MCF 10A (cell line): ENCODE measurements at places on chromosomes 4 and X. TPM values are rescaled to one million over a fixed set of nuclear protein-coding genes. Genes with fewer than 3 reads are reported as not detected.

DNA sequence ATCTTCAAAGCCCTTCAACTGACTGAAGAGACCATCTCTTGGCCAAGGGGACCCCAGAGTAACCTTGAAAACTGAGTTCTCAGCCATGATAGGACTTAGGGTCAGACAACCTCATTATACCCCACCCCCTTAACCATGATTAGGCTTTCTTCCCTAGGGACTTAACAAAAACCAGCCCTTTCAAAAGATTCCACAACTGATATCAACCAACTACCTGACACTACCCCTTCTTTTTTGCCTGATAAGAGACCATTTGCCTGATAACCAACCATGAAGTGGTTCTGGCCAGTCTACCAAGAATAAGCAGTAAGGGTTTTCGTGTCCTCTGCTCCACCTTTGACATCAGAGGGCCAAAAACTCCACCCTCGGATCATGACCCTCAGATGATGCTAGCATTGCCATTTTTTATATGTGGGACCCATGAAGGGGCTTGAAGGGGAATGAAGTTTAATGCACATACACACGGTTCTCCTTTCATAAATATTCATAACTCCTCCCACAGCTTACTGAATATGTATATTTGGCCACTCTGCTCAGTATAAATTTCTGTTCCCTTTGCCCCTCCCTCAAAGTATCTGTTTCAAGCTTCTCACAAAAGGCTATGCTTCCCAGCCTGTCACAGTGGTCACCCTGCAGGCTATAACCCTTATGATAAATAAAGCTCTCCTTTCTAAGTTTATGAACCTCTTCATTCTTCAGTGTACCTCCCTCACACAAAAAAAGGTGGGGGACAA, 12.3 kb downstream of the TBCK start:
- H3K36me3 ChIP-seq, result peaks cover 35% of the 10 kb centered on the region
- H3K27ac ChIP-seq, result no peak overlapping the region
- peaks cover 6% of the 10 kb centered on the region for H3K4me1 ChIP-seq
- H3K27me3 ChIP-seq, result no peaks in the 10 kb centered on the region
- DNase-seq, result no peak
- H3K4me3 ChIP-seq, result no peak overlapping the region

Gene RNF128
- total RNA-seq, result 0.09 and 0.17 TPM in 2 replicates

Gene SOX3
- not detected in 2 replicates for total RNA-seq

Gene PDHA1
- total RNA-seq, result 177 and 220 TPM in 2 replicates

DNA sequence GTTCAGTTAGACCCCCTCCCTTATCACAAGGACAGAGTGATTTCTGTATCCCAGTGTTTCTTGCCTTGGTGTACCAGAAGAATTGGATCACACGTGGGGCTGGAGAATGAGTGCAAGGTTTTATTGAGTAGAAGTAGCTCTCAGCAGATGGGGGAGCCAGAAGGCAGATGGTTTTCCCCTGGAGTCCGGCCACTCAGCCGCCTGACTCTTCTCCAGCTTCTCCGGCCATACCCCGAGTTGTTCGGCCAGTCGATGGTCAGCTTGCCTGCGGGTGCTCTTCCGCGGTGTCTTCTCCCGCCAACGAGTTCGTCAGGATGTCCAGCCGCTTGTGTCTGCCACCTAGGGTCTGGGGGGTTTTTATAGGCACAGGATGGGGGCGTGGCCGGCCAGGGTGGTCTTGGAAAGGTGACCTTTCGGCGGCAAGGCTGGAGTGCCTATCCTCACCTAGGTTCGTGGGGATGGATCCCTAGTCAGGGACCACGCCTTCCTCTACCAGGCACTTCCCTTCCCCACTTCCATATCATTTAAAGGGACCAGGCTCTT, 14.5 kb downstream of the GAB1 start:
- no peak overlapping the region for H3K27ac ChIP-seq
- no peaks in the 10 kb centered on the region for H3K27me3 ChIP-seq
- no peak for DNase-seq
- no peak overlapping the region for H3K4me3 ChIP-seq
- H3K4me1 ChIP-seq, result peaks cover 22% of the 10 kb centered on the region

DNA sequence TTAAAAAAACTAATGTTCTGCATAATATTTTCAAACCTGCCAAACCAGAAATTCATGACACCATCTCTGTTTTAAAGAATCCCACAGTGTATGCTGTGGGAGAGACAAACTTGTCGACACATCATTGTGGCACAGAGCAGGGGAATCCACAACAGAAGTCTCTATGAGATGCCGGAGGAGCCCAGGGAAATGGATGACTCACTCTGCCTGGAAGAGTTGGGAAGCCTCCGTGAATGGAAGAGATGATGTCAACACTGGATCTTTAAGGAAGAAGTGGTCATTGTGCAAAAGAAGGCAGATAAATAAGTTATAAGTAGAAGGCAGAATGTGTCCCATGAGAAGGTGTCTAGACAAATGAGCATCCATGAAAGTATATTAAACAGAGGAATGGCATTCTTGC, 595.1 kb downstream of the RAB28 start:
- no peak overlapping the region for H3K27ac ChIP-seq
- peaks cover 8% of the 10 kb centered on the region for H3K4me1 ChIP-seq
- no peaks in the 10 kb centered on the region for H3K27me3 ChIP-seq
- peaks cover 7% of the 10 kb centered on the region for H3K36me3 ChIP-seq
- no peak overlapping the region for H3K4me3 ChIP-seq

DNA sequence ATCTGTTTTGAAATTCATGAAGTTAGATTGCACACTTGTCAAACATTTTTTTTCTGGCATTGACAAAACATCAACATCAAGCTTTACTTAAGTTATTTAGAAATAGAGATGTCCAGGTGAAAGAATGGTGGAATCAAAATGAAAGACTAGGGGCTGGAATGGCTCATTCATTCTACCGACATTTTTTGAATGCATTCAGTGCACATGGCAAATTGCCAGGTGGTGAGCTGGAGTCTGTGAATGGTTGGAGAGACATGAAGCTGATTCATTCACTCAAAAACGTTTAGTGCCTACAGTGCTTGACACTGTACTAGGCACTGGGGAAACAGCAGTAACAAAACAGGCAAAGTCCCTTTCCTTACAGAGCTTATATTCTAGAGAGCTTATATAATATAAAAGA, 292.4 kb downstream of the PPP1R2C start:
- peak; percentile 38 for DNase-seq
- H3K36me3 ChIP-seq, result no peaks in the 10 kb centered on the region
- H3K27me3 ChIP-seq, result peaks cover 63% of the 10 kb centered on the region
- no peaks in the 10 kb centered on the region for H3K4me1 ChIP-seq
- no peak overlapping the region for H3K27ac ChIP-seq
- no peak overlapping the region for H3K4me3 ChIP-seq

- no peaks in the 10 kb centered on the region for H3K27me3 ChIP-seq
- peak overlapping the region; percentile 91 for H3K27ac ChIP-seq
- H3K4me1 ChIP-seq, result peaks cover 10% of the 10 kb centered on the region
- peak; percentile 76 for DNase-seq
- no peaks in the 10 kb centered on the region for H3K36me3 ChIP-seq
Measured at GRCh38 chrX:28498658-28499057, 88.6 kb upstream of the IL1RAPL1 start.

GRCh38 chr4:74338792-74339333, 26.1 kb upstream of the EREG start:
- no peaks in the 10 kb centered on the region for H3K36me3 ChIP-seq
- DNase-seq, result peak; percentile 79
- peaks cover 12% of the 10 kb centered on the region for H3K4me1 ChIP-seq

- DNase-seq, result no peak
- H3K27ac ChIP-seq, result no peak overlapping the region
- no peak overlapping the region for H3K4me3 ChIP-seq
- no peaks in the 10 kb centered on the region for H3K36me3 ChIP-seq
- no peaks in the 10 kb centered on the region for H3K27me3 ChIP-seq
Measured at GRCh38 chr4:187501731-187502130, 493.8 kb upstream of the ZFP42 start.

GRCh38 chrX:115409551-115409950, 120.0 kb downstream of the LUZP4 start:
- no peaks in the 10 kb centered on the region for H3K36me3 ChIP-seq
- no peaks in the 10 kb centered on the region for H3K4me1 ChIP-seq
- no peak for DNase-seq
- H3K27me3 ChIP-seq, result no peaks in the 10 kb centered on the region

Gene COX7B
- total RNA-seq, result 245 and 344 TPM in 2 replicates

DNA sequence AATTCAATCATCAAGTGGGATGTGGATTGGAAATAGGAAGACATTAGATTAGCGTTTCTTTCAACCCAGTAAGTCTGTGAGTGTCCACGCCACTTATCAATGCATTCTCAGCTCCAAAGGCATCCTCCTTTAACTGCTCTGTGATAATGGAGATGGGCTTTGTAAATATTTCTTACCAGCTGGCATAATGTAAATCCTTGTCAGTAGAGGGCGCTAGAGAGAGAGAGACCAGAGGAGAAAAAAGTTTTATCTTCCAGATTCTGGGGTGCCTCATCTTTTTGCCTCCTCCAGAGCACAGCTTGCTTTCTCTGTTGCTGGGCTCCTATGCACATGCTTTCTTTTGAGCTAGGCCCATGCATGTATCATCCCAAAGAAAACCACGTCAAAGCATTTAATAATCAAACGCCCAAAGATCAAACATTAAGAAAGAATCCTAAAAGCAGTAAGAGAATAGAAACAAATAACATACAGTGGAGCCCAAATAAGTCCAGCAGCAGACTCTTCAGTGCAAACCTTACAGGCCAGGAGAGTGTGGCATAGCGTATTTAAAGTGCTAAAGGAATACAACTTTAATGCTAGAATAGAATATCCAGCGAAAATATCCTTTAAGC, 9.6 kb upstream of the MTMR1 start:
- DNase-seq, result peak; percentile 71
- peaks cover 10% of the 10 kb centered on the region for H3K27me3 ChIP-seq
- no peaks in the 10 kb centered on the region for H3K4me1 ChIP-seq
- no peak overlapping the region for H3K4me3 ChIP-seq

GRCh38 chrX:23782863-23783588, at the start of gene SAT1:
Gene SAT1 (plus strand): TSS chrX:23783173. CDS start chrX:23783352, 179 bp downstream.
- H3K4me3 ChIP-seq, result peak within 1 kb of the TSS; percentile 76
- H3K27ac ChIP-seq, result peak within 1 kb of the TSS; percentile 80
- DNase-seq, result peak; percentile 95
- H3K27me3 ChIP-seq, result no peaks in the 10 kb centered on the region

DNA sequence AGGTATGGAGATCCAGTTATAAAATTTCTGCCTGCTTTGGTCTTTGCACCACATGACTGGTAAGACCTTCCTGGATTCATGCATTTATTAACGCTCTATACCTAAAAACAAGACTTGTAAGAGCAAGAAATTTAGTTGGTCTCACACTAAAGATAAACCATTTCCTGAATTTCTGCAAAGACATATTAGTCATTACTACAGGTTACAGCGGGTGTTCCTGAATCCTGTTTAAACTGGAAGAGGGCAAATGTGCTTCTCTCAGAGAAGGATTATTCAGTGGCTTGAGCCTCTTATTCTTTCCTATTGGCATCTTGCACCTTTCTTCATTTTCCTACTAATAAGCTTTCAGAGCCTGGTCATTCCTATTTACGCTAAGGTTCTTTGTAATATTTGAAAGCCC, 397.6 kb upstream of the TENM3 start:
- no peak overlapping the region for H3K27ac ChIP-seq
- no peaks in the 10 kb centered on the region for H3K27me3 ChIP-seq
- peaks cover 7% of the 10 kb centered on the region for H3K4me1 ChIP-seq
- no peak overlapping the region for H3K4me3 ChIP-seq

DNA sequence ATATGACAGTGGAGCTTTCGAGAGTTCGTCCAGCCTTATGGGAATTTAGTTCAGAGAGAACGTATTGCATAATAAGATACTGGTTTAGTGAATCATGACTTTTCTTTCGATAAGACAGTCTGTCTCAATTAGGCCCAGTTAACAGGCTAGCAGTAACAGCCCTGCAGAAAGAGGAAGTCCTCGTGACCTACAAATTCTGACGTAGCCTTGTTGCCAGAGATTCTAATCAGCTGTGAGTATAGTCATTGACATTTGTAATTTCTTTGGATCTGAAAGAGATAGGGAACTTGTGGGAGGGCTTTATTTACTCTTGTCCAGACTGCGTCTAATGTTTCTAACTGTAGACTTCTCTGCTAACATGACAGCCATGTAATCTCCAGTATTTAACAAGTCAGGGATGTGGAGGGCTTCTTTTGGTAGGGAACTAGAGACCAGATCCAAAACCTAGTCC, 15.8 kb downstream of the ART3 start:
- no peaks in the 10 kb centered on the region for H3K36me3 ChIP-seq
- peak overlapping the region; percentile 80 for H3K27ac ChIP-seq
- peak; percentile 88 for DNase-seq
- peaks cover 21% of the 10 kb centered on the region for H3K4me1 ChIP-seq
- H3K4me3 ChIP-seq, result peak overlapping the region; percentile 17

DNA sequence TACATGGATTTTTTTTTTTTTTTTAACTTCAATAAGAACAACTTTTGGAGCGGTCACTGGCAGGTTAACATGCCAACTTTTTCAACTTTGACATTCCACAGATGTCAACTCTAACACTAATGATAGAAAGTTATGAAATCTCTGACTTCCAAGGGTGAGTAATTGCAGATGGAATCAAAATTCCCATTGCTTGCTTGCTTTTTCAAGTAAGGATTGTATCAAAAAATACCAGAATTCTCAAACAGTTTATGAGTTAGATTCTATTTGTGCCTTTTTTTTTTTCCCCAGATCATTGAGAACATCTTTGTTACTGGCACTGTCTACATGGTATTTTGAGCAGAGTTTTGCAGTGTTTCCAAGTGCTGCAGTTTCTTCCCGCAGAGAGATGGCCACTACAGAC, 50.3 kb upstream of the OTUD4 start:
- DNase-seq, result peak; percentile 27
- no peaks in the 10 kb centered on the region for H3K27me3 ChIP-seq
- no peaks in the 10 kb centered on the region for H3K36me3 ChIP-seq
- no peak overlapping the region for H3K4me3 ChIP-seq

DNA sequence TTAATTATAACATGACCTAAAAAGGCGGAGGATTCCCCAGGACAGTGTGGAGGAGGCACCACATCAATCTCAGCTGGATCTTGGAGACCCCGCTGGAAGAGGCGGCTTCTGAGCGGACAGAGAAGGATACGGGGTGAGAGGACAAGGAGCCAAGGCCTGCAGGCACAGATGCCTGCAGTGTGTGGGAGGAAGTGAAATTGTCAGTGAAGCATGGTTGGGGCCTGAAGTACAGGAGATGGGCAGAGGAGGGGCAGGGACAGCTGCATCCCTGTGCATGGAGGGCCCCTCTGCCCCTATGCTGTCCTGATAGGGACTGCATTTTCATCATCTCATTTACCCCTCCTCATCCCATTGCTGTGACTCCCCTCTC, 1.7 kb upstream of the SLC2A9 start:
- H3K27ac ChIP-seq, result no peak overlapping the region
- DNase-seq, result no peak
- H3K27me3 ChIP-seq, result no peaks in the 10 kb centered on the region
- H3K4me3 ChIP-seq, result peak overlapping the region; percentile 24

GRCh38 chrX:115378471-115378870, 89.0 kb downstream of the LUZP4 start:
- H3K4me3 ChIP-seq, result no peak overlapping the region
- H3K36me3 ChIP-seq, result no peaks in the 10 kb centered on the region
- peaks cover 71% of the 10 kb centered on the region for H3K27me3 ChIP-seq
- H3K4me1 ChIP-seq, result no peaks in the 10 kb centered on the region
- no peak overlapping the region for H3K27ac ChIP-seq
